ENCODE measurements at places on chromosomes 4 and X.

DNA sequence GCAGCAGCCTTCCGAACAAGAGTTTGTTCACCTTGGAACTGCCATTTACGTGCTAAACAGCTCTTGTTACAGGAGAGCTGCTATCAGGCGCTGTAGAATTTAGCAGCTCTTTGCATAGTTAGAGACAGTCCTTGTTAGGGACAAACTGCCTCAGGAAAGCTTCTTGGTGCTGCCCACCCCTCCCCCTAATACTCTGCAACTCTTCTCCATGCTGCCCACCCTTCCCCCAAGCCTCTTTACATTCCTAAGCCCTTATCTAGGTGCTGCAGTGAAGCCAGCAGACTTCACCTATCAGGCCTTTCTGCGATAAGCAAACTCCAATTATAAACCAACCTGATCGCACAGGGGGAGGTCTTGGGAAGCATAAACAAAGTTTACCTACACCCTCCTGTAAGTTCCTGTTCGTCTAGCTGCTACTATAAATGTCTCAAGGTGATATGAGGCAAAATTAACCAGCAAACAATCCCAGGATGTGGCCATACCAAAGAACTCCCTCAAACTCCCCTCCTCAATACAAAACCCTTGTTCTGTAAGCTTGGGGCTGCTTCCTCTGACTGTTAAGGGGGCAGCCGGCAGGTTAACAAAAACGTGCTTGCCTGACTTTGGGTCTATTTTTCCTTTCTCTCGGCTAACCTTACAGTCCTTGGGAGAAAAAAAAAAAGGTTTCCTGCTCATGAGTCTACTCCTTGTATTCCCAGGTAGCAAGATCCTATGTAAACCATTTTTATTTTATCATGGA lies 74.0 kb upstream of the GC start:
- DNase-seq, result no peak

DNA sequence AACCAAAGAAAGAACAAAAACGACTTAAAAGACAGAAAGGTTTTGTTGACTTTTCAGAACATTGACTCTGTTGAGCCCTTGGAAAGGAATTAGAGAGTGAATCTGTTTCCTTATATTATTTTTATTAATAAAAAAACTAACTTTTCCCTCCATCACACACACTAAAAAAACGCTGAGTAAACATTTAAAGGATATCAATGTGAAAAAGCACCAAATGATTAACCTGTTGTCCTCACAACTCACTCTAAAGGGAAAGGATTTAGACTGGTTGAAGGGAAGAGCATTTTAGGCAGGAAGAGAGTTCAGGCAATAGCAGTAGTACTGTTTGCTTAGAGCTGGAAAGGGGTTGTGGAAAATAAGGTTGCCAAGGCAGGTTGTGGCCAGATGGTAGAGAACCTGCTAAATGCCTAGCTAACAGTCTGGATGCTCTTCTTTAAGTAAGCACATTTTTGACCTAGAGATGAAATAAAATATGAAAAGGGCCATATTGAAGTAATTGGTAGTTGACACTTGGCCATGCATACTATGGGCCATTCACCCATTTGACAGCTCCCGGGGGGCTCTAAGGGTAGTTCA lies 98.0 kb upstream of the NDP start:
- DNase-seq, result no peak

DNA sequence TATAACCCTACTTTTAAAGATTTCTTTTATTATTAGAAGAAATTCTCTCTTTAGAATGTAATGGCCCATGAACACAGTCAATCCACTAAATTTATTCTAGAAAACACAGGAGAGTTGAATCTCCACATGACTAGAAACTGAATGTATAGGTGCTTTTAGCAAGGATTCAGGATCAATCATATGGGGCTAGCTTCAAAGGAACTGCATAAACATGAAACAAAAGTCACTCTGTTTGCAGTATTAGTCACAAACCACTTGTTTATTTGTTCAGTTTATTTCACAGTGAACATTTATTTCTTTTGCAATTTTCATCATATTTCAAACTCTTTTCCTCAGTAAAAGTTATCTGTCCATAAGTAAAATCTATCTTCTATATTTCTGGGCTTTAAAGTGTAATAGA lies 1604.6 kb downstream of the PCDH18 start:
- DNase-seq, result no peak

DNA sequence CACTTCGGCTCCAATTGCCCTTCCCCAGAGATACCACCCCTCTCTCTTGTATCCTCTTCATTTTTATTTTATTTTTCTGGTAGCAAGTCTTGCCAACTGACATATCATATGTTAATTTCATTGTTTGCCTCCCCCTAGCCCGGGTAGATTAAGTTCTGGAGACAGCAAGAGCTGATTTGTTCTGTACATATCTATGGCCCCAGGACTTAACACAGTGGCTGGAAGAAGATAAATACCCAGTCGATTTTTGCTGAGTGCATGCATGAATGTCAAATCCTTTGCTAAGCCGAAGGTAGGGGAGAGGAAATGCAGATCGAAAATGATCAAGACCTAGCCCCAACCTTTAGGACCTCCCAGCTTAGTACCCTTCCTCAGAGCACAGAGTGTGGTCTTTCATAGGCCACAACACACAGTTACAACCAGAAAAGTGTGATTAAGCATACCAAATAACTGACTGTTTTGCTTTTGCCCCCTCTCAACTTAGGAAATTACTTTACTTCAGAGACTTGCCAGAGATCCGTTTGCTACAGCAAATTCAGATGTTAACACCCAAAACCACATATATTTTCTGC lies 58.7 kb upstream of the KLF3 start:
- DNase-seq, result no peak

- DNase-seq, result no peak
Measured at GRCh38 chrX:118272242-118272641, 73.7 kb upstream of the WDR44 start.

GRCh38 chr4:162706632-162707031 lies 460.1 kb downstream of the NAF1 start:
- DNase-seq, result no peak

DNA sequence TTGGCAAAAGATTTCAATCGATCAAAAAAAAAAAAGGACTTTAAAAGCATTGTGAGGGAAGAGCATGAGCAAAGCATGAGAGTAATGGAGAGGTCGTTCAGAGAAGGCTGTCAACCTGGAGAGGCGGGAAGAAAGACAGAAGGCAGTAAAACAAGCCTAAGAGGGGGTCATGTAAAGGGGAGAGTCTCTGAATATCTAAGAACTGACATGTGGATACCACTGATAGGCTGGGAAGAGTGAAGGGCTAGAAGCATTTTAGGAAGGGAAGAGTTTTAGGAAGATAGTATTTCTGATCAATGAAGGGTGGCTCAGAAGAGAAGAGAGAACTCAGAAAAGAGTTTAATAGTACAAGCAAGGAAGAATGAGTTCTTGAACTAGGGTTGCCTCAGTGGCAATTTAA lies 7.5 kb downstream of the FAM9C start:
- DNase-seq, result no peak

DNA sequence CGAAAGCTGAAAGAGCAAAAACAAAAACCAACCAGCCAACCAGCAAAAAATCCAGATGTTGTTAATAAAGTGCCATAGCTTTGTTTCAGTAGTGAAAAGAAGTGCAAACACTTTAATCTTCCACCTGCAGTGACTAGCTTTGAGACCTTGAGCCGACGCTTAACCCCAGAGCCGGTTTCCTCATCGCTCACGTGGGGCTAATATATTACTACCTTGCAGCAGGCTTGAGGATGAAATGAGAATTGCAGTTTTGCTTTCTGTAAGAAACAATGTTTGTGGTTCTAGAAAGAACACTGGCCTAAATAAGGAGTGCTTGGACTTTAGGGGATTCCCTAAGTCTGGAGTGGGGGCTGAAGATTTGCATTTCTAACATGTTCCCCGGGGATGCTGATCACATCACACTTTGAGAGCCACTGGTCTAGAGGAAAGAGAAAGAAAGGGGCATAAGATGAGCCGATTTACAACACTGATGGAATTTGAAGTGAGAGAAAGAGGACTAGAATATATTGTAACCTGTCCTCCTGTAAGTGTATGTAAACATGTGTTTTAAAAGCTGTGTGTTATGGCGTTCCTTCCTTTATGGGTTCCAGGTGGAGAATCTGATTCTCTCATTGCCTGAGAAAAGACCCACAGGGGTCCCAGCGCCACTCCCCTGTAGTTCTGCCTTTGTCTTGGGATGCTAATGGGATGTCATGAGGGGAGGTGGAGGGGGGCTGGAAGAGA lies 1.4 kb downstream of the FGF2 start:
- no peak for DNase-seq

DNA sequence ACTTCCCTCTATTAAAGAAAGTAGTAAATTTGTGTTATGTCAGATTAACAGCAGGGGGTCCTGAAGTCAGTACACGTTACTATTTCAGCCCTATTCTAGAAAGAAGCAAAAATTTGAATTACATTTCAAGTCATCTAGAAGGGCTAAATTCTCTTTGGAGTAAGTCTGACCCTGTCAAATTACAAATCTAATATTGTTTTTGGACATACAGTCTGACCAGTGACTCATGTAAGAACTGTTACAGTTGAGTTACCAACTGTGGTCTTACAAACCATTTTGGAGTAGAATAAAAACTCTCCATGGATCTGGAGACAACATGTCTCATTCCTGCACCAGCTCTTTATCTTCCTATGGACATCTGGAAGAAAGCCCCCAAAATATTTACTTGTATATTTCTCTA lies 36.0 kb upstream of the GYPA start:
- no peak for DNase-seq

GRCh38 chr4:176635372-176636261 lies 157.1 kb downstream of the VEGFC start:
- DNase-seq, result no peak

- DNase-seq, result no peak
Measured at GRCh38 chr4:21191317-21191716, 491.1 kb downstream of the PACRGL start.
